Endodermal cell (in vitro differentiated cells): ENCODE measurements at places on chromosomes 2 and 18.

GRCh38 chr2:12819103-12819475 is 102.4 kb downstream of the TRIB2 start:
- DNase-seq = no peak

- DNase-seq = no peak
Observed at GRCh38 chr2:70977605-70978205, 725 bp upstream of the ANKRD53 start.

GRCh38 chr18:67577386-67577785 is 60.9 kb upstream of the DSEL start:
- no peak for DNase-seq

- DNase-seq = no peak
Observed at GRCh38 chr2:139864821-139865302, 1084.7 kb upstream of the NXPH2 start.

- no peak for DNase-seq
Observed at GRCh38 chr2:156177654-156178053, 154.9 kb downstream of the NR4A2 start.

GRCh38 chr2:175832866-175833265 is 169.2 kb downstream of the LNPK start:
- no peak for DNase-seq
